ENCODE measurements at places on chromosomes 4 and X.

DNA sequence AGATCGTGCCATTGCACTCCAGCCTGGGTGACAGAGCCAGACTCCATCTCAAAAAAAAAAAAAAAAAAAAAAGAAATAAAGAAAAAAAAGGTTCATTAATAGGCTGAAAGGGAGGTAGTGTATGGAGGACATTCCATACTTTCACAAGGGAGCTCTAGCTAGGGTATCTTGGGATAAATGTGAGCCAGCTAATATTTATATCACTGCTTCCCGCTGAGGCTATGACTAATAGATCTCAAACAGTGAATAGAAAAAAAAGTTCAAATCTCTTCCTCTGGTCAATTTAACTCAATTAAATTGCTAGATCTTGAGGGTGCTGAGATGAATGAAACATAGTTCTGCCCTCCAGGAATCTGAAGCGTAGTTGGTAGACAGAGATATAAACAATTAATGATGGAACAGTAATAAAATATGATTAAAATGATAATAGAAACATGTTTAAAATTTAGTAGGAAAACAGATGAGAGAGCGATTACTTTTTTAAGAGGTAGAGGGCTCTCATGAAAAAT lies 55.7 kb upstream of the SHISA3 start:
- DNase-seq = no peak

- no peak for DNase-seq
Measured at GRCh38 chrX:77640702-77641101, 145.3 kb downstream of the ATRX start.

GRCh38 chr4:173318648-173319211 lies 15.4 kb downstream of the HMGB2 start:
- DNase-seq = peak; percentile 21

GRCh38 chr4:151930372-151930771 lies 169.6 kb upstream of the GATB start:
- DNase-seq = no peak

DNA sequence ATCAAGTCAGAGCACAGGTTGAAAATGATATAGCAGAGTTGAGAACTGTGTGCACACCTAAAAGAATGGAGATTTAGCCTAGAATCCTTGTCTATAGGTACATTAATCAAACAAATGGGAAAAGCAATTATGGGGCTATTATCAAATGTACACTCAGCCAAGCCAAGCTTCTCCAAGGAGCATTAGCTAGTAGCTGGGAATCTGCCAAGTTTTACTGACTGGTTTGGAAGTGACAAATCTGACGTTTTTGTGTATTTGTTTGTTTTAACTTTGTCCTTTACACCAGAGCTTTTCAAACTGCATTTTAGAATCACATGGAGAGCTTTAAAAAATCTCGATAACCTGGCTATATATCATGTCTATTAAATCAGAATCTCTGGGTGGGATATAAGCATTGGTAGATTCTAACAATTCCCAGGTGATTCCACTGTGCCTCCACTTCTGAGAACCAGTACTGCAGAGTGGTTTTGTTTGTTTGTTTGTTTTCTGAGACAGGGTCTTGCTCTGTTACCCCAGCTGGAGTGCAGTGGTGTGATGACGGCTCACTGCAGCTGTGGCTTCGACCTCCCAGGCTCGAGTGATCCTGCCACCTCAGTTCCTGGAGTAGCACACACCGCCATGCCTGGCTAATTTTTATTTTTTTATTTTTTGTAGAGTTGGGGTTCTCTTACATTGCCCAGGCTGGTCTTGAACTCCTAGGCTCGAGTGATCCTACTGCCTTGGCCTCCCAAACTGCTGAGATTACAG lies 279.8 kb downstream of the UNC5C start:
- no peak for DNase-seq

- peak; percentile 59 for DNase-seq
Measured at GRCh38 chr4:14888790-14889572, 113.3 kb upstream of the CPEB2 start.

GRCh38 chrX:30196322-30196721 lies 19.0 kb upstream of the MAGEB2 start:
- DNase-seq = no peak

DNA sequence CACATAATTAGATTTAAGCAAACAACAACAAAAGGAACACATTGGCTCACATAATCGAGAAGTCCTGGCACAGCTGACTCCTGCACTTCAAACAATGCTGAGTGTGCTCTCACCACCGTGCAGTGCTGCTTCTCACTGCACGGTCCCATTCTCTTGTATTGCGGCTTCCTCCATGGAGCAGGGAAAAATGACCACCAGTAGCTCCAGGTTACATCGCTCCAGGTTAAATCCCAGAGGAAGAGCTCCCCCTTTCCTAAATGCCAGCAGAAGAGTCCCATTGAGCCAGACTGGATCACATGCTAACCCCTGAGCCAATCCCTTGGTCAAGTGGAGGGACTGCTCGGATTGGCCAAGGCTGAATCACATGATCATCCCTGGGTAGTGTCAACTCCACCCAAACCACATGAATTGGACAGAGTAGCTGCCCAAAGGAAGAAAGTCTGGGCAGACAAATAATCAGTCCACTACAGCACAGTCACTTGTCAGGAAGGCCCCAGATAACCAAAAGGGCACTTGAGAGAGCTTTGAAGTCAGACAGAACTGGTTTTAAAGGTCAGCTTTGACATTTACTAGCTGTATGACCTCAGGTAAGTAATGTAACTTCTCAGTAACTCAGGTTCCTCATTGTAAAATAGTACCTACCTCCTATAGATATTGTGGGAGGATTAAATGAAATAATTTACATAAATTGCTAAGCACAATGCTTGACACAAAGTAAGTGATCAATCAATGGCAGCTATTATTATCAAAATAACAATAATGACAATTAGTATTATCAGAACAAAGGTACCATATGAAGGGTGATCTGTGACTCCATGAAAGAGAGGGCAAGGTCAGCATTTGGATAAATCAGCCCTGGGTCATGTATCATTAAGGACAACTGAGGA lies 14.3 kb downstream of the TEC start:
- no peak for DNase-seq

GRCh38 chr4:108702960-108703359 lies 52.6 kb downstream of the OSTC start:
- peak; percentile 17 for DNase-seq

GRCh38 chrX:93673869-93674271 lies at the start of gene FAM133A:
Gene FAM133A, plus strand, starts transcription at chrX:93674206. Its CDS starts 35,214 bp downstream, at chrX:93709420.
- DNase-seq = peak; percentile 15

- DNase-seq = no peak
Measured at GRCh38 chr4:23390246-23390645, 499.6 kb downstream of the PPARGC1A start.

- DNase-seq = no peak
Measured at GRCh38 chrX:125444659-125445058, 125.0 kb downstream of the TEX13C start.

- no peak for DNase-seq
Measured at GRCh38 chr4:39178706-39179105, 3.6 kb upstream of the WDR19 start.

DNA sequence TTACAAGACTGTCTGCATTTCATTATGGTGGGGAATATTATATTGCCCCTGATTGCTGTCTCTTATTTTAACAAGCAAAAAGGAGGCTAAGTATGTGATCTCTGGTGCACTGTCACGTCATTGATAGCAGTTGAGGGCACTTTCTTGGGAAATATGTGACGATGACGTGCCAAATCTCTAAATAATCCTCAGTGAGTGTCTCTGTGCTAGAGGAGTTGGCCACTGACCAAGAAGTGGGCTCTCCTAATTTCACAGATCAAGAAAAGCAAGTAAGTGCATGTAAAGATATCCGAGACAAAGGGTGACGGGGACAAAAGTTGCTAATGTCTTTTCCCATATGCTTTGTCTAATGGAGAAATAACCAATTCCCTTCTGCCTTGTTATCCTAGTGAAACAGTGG lies 487.4 kb upstream of the TENM3 start:
- no peak for DNase-seq

GRCh38 chrX:149114001-149114400 lies 391.1 kb downstream of the IDS start:
- no peak for DNase-seq

GRCh38 chr4:171636606-171637005 lies 176.6 kb upstream of the GALNTL6 start:
- DNase-seq = no peak

- DNase-seq = no peak
Measured at GRCh38 chr4:85952528-85952927, 407.3 kb downstream of the MAPK10 start.

DNA sequence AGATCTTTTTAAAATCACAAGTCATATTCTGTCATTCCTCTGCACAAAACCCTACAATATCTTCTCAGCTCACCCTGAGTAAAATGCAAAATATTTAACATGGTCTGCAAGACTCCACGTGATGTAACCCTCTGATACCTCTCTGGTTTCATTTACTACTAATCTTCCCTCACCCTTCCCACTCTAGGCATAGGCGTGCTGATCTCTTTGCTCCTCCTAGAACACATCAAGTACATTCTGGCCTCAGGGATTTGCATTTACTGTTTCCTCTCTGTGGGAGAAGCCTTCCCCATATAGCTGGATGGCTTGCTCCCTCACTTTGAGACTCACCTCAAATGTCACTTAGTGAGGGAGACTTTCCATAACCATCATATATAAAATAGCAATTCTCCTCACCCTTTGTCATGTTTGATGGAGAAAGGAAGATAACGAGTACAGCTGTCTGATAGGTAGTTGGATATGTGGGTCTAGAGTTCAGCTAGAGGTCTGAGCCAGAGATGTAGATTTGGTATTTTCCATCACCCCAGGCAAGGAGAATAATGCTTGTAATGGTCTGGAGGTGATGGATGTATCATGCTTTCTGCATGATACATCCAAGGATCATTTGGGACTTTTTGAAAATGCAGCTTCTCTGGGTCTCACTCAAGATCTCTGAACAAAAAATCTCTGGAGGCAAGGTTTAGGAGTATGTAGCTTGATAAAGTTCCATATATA lies 123.9 kb upstream of the VAMP7 start:
- DNase-seq = no peak

GRCh38 chr4:8274765-8275547 lies 5.4 kb downstream of the HTRA3 start:
- peak; percentile 81 for DNase-seq

GRCh38 chr4:102623622-102624021 lies 122.5 kb downstream of the NFKB1 start:
- no peak for DNase-seq

DNA sequence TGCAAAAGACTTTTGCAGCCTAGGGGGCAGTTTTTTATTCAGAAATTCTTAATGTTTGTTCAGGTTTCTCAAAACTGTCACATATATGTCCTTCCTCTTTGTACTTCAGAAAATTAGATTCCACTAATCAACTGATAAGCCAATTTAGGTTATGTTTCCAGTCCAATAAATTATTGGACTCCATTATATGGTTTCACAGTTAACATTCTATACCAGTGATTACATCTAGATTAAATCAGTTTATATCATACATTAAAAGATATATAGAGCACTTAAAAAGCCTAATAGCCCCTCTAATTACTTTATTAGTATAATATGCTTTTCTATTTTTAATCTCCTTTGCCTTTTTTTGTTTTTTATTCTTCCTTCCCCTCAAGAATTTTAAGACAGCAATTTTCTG lies 434.1 kb downstream of the INPP4B start:
- no peak for DNase-seq

DNA sequence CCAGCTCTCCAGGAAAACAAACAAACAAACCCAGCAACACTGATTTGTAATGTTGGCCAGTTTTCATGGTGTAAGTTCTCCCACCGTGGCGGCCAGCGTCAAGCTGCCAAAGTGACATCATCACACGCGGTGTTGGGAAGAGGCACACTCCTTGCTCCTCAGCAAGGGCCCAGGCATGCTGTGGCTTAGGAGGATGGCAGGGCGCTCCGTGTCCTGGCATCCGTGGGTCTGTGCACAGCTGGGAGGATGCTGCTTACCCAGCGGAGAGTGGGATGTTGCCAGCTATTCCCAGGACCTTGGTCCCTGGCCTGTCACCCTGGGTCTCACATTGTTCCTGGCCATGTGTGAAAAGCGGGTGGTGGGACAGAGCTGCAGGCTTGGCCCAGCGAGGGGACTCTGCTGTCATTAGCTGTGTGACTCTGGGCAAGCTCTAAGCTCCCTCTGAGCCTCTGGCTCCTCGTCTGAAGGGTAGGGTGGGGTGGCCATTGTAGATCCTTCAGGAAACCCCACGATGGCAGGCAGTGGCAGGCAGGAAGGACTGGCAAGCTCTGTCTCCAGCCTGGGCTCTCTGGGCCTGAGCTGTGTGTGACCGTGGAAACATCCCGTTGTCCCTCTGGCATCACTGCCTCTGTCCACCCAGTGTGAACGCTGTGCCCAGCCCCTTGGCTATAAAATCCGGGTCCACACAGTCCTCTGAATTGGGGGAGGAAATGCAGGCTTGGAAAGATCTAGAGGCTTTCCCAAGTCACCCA lies 10.8 kb downstream of the PSAPL1 start:
- DNase-seq = no peak

- no peak for DNase-seq
Measured at GRCh38 chr4:177265729-177266128, 43.9 kb upstream of the NEIL3 start.

DNA sequence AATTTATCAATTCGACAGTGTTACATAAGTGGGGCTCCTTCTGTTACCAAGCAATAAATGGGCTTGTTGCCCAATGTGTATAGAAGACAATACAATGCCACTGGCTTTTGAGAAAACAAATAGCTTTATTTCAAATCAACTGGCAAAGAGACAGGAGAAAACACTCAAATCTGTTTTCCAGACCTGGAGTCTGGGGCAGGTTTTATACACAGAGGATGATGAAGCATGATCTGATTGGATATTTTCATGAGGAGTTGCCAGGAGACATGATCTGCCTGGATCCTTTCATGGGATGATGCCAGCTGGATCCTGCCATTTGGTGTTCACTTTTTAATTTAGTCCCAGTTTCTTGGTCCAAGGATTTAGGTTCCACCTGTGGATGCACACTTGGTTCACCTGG lies 287.9 kb downstream of the CXXC4 start:
- DNase-seq = no peak

DNA sequence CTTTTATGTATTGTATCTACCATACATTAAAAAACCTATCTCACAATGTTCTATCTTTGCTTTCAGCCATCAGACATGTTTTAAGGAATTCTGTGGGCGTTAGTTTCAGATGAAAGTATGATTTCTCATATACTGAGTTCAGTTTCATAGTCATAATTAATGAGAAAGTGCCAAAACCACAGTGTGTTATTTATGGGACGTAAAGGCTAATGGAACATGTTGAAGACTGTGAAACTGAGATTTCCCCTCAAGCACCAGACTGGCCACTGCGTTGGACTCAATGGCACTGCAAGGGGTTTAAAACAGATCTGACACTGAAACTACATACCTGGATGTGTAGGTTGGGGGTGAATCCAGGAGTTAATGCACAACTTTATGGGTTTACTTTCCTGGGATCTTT lies 32.0 kb downstream of the F8 start:
- DNase-seq = no peak

DNA sequence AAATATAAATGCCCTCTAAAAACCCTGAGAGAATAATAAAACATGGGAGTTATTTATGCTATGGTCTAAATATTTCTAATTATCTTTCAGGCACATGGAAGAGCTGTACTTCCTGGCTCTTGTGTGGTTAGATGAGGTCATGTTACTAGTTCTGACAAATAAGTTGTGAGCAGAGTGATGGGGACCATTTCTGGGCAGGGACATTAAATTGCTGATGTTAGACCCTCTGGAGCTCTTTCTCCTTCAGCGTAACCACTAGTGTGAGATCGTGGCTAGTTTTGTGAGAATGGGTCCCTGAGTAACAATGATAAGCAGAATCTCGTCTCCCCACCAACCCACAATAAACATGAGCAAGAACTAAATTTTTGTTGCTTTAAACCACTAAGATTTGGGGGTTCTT lies 108.0 kb downstream of the MAML3 start:
- DNase-seq = no peak

GRCh38 chrX:138651494-138651893 lies 60.0 kb downstream of the FGF13 start:
- DNase-seq = no peak

- DNase-seq = no peak
Measured at GRCh38 chr4:14445882-14446281, 556.4 kb upstream of the CPEB2 start.
